ENCODE measurements at places on chromosomes 13 and 19. TPM values are rescaled to one million over a fixed set of nuclear protein-coding genes. Genes with fewer than 3 reads are reported as not detected.

- H3K4me1 ChIP-seq = peaks cover 26% of the 10 kb centered on the region
- H3K27me3 ChIP-seq = peaks cover 3% of the 10 kb centered on the region
- DNase-seq = no peak
- peak overlapping the region; percentile 77 for H3K27ac ChIP-seq
- H3K4me3 ChIP-seq = peak overlapping the region; percentile 77
These were observed 1.2 kb upstream of the CDC34 start for GRCh38 chr19:530134-531008.

DNA sequence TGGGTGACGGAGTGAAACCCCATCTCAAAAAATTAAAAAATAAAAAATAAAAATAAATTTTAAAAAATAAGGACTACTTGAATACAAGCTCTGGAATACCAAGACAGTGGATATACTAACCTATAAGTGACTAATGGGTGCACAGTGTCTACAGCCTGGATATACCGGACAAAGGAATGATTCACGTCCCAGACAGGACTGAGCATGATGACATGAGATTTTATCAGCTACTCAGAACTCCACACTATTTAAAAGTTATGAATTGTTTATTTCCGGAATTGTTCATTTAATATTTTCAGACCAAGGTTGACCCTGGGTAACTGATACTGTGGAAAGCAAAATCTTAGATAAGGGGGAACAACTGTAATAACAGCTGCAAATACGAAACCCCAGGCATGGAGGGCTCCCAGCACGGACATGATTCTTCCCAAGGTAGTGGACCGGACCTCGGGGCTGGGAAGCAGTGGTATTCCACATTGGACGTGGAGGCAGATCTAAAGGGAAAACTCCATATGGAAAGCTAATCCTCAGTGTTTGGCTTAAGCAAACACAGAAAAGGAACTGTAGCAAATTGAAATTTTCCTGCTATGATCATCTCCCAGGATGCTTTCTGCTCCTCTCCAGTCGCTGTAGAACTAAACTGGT, 102.6 kb upstream of the TSHZ3 start:
- no peak for DNase-seq
- H3K4me3 ChIP-seq = no peak overlapping the region
- H3K36me3 ChIP-seq = peaks cover 3% of the 10 kb centered on the region

DNA sequence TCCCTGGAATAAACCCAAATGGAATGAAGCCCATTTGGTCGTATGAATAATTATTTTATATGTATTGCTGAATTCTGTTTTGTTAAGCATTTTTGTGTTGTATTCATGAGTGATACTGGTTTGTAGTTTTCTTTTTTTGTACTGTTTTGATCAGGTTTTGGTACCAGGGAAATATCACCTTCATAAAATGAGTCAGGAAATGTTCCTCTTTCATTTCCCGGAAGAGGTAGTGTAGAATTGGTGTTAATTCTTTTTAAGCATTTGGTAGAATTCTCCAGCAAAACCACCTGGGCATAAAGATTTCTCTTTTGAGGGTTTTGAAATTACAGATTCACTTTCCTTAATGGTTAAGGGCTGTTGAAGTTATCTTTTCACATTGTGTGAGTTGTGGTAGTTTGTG, 13.3 kb downstream of the SPATA13 start:
- peak overlapping the region; percentile 48 for H3K27ac ChIP-seq
- peaks cover 2% of the 10 kb centered on the region for H3K36me3 ChIP-seq
- no peaks in the 10 kb centered on the region for H3K27me3 ChIP-seq
- peaks cover 23% of the 10 kb centered on the region for H3K4me1 ChIP-seq
- H3K4me3 ChIP-seq = no peak overlapping the region

DNA sequence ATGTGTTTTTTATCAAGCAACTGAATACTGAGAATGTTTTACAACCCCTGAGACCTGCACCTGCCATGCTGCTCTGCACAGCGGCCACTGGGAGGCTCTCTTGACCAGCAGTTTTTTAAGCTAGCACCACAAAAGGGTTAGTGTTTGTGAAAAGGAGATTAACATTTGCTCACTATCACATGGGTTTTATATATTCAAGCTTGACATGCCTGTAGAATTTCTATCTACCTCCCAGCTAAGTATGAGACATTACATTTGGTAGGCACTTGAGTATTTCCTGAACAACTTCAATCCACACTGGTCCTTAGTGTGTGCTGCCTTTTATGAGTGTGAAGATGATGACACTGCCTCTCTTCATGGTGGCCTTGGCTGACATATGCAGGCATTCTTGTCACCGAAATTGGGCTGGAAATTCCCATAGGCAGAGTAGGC, 1238.9 kb downstream of the UQCRFS1 start:
- no peaks in the 10 kb centered on the region for H3K27me3 ChIP-seq
- H3K4me1 ChIP-seq = no peaks in the 10 kb centered on the region
- no peaks in the 10 kb centered on the region for H3K36me3 ChIP-seq

DNA sequence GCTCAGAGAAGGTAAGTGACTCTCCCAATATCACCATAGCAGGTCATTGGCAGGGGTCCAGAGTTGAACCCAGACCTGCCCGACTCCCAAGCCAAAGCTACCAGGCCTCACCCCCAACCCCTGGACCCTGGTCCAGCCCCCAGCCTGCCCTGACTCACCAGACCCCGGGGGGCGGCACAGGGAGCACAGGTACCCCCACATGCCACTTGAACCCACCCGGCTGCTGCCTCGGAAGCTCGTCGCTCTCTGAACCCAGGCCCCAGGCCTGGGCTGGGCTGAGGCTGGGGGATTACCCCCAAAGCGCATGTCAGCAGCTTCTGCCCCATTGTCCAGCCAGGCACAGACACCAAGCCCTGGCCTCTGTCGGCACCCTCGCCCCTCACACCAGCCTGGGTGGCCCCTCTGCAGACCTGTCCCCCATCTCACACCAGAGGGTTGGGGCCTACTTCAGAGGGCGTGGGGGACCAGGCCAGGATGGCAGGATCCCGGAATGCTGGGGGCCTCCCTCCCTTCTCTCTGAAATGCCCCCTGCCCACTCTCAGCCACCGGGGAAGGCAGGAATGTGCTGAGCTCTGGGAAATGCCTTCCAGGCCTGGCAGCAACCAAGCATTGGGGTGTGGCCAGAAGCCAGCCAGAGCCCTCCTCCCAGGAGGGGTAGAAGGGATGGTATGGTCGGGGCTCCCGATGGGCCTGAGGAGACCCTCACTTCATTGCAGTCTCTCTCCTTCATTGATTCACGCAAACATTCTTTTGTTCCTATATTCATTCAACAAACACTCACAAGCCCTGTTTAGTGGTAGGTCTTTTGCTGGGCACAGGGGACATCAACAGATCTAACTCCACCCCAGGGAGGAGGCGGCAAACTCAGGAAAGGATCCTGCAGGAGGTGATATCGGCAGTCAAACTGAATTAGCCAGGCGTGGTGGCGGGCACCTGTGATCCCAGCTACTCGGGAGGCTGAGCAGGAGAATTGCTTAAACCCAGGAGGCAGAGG, 1.7 kb upstream of the PRX start:
- no peak for DNase-seq
- H3K36me3 ChIP-seq = no peaks in the 10 kb centered on the region
- no peaks in the 10 kb centered on the region for H3K27me3 ChIP-seq
- H3K4me3 ChIP-seq = no peak overlapping the region
- H3K4me1 ChIP-seq = peaks cover 9% of the 10 kb centered on the region

DNA sequence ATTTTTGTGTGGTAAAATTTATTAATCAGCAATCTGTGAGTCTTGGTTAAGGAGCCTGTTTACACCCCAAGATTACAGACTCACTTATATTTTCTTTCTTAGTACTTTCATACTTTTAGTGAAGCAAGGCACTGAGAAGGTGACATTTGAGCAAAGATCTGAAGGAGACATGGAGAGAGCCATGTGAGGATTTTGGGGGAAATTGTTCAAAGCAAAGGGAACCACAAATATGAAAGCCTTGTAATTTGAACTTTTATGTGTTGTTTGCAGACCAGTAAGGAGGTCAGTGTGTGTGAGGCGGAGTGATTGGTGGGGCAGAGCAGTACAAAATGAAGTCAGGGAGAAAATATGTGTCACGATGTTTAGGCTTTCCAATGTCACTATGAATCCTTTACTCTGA, 140.7 kb upstream of the KLF12 start:
- no peak overlapping the region for H3K27ac ChIP-seq
- H3K27me3 ChIP-seq = no peaks in the 10 kb centered on the region
- H3K36me3 ChIP-seq = peaks cover 9% of the 10 kb centered on the region

DNA sequence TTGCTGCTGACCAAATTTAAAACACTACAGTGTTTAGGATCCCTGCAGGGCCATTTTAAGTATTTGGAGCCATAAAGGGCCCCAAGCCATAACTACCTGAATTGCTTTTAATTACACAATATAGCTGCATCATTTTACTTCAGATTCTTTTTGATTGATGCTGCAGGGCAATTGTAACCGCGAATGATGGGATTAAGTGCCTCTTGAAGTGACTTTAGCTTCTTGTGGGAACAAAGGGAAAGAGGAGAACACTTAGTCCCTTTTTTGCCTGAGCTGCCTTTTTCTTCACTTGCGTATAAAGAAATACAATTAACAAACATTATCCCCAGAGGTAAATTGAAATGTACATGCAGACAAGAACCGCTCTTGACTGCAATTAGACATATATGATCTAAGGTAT, 228.5 kb downstream of the ZIC5 start:
- H3K27ac ChIP-seq = no peak overlapping the region
- H3K36me3 ChIP-seq = no peaks in the 10 kb centered on the region
- no peak for DNase-seq
- no peaks in the 10 kb centered on the region for H3K27me3 ChIP-seq
- no peak overlapping the region for H3K4me3 ChIP-seq

GRCh38 chr13:101868585-101869469, 416.4 kb downstream of the ITGBL1 start:
- DNase-seq = no peak
- no peaks in the 10 kb centered on the region for H3K4me1 ChIP-seq
- H3K4me3 ChIP-seq = no peak overlapping the region
- peaks cover 4% of the 10 kb centered on the region for H3K27me3 ChIP-seq
- H3K36me3 ChIP-seq = no peaks in the 10 kb centered on the region
- H3K27ac ChIP-seq = no peak overlapping the region

DNA sequence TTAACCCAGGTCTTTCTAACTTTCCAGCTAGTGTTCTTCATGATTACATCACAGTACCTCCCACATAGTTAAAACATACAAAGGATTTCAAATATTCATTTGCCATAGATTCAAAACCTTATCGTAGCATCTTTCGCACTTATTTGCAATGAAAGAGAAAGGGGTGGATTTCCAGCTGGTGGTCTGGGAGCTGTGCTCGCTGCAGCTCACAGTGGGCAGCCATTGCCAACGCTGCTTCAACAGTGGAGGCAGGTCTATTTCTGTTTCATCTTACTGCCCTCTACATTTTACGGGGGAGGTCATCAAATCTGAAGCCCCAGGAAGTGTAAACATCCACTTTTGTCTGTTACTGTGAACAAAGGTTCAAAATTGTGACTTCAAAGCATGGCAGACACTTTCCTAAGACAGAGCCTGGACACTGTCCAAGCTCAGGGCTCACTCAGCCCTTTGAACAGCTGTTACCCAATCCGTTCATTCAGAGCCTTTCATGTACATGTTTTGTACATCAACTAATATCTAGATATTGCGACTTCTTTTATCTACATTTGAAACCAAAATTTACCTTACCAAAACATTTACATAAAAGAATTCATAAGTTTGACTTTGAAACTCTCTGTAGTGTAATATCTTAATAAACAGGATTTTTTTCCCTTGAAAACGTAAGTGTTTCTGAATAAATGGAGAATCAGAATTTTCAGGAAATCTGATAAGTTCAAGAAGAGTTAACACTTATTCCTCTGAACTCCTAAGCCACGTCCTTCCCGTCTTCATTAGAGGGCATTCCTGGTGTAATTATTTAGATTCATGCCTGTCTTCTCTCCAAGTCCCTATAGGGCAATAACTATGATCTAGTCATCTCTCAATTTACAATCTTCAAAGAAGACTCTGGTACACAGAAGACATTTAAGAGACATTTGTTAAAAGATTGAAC, 25.1 kb downstream of the STARD13 start:
- no peak overlapping the region for H3K4me3 ChIP-seq
- no peak overlapping the region for H3K27ac ChIP-seq
- H3K36me3 ChIP-seq = no peaks in the 10 kb centered on the region
- no peak for DNase-seq

- peak; percentile 66 for DNase-seq
- peak overlapping the region; percentile 99 for H3K27ac ChIP-seq
- peaks cover 25% of the 10 kb centered on the region for H3K36me3 ChIP-seq
- H3K4me1 ChIP-seq = peaks cover 72% of the 10 kb centered on the region
- peak overlapping the region; percentile 62 for H3K4me3 ChIP-seq
These were observed 41.6 kb upstream of the C1QTNF9 start for GRCh38 chr13:24267801-24268200.

DNA sequence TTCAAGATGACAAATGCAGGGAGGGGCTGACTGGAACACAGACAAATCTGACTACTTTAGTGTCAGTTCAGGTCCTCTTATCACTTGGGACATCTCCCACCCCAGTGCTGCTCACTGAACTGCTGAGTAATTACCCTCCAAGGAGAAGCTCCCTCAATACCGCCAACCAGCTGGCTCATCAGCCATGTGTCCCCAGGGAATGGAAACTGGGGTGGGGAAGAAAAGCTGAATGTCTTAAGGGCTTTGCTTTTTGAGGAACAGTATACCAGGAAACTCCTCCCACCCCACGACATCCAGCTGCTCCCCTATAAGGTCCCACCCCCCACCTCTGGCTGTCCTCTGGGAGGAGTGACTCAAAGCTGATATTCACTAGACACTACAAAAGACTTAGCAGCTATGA, 2.0 kb downstream of the ZNF823 start:
- H3K4me3 ChIP-seq = peak overlapping the region; percentile 52
- peaks cover 7% of the 10 kb centered on the region for H3K36me3 ChIP-seq
- H3K4me1 ChIP-seq = peaks cover 18% of the 10 kb centered on the region

DNA sequence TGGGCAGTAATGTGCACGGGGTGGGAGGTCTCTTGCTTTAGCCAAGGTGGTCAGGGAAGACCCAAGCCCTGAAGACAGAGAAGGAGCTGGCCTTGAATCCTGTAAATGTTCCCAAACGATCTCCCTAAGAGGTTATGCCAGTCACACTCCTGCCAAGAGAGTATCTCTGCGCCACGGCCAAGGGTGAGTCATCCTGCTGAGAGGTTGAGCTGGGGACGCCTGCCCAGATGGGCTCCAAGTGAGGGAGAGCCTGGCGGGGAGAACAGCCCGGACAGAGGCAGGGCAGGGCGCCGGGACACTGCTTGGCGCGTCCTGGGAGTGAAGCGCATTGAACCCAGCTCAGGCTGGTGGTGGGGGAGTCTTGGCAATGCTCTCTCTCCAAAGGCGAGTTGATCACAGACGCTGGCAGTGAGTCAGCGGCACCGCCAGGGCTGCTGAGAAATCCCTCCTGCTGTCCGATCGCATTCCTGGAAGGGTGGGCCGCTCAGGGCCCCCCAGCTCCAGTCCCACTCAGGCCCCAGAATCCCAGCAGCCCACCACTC, 16.4 kb downstream of the SULT2B1 start:
- no peak for DNase-seq
- no peaks in the 10 kb centered on the region for H3K4me1 ChIP-seq
- no peak overlapping the region for H3K4me3 ChIP-seq
- peaks cover 2% of the 10 kb centered on the region for H3K27me3 ChIP-seq

DNA sequence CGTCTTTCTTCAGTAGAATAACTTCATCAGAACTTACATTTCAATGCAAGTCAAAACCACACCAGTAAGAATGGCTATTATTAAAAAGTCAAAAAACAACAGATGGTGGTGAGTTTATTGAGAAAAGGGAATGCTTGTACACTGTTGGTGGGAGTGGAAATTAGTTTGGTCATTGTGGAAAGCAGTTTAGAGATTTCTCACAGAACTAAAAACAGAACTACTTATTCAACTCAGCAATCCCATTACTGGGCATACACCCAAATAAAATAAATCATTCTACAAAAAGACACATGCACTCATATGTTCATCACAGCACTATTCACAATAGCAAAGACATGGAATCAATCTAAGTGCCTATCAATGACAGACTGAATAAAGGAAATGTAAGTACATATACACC, 231.2 kb downstream of the NHLRC3 start:
- no peak overlapping the region for H3K27ac ChIP-seq
- no peaks in the 10 kb centered on the region for H3K4me1 ChIP-seq
- peaks cover 21% of the 10 kb centered on the region for H3K27me3 ChIP-seq
- no peak overlapping the region for H3K4me3 ChIP-seq
- DNase-seq = no peak

ANKRD10 gene
- total RNA-seq = 79.8 TPM

MAP4K1 gene
- total RNA-seq = 148 TPM
